ENCODE measurements at places on chromosomes 11 and 22.

- no peak for DNase-seq
These were observed 24.0 kb downstream of the SMCO4 start for GRCh38 chr11:93519179-93519578.

GRCh38 chr11:102783720-102784119 is 3.3 kb upstream of the MMP10 start:
- no peak for DNase-seq

DNA sequence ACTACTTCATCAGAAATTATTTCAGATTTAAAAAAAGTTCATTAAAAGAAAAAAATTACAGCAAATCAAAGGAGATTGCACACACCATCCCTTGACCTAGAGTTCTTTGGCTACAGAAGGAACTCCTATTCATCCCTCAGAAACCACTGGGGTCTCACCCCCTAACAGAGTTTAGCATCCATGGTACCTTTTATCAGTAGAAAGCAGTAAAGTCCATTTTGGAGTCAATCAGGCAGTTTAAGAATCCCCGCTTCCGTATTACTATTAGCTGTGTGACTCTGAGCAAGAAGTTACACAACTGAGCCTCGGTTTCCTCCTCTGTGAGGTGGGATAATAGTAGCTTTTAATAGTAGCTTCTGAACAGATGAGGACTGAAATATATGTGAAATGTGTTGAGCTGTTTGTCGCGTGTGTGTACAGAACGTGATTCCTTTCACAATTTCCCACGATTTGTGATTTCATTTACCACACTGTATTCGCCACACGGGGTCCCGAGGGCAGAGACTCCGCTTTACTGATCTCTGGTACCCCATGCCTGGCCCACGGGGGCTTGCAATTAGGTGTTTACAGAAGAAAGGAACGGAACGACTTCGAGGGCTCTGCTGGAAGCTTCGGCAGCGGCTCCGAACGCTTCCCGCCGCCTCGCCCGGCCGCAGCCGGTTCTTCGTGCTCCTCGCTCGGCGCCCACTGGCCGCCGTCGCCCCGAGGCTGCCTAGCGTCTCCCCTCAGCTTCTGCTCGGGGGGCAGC is 72.5 kb upstream of the ZBED5 start:
- DNase-seq: no peak

GRCh38 chr22:45585946-45586540 is 83.4 kb downstream of the FBLN1 start:
- DNase-seq: no peak

GRCh38 chr11:76665921-76666351 is 4.6 kb downstream of the LRRC32 start:
- no peak for DNase-seq

DNA sequence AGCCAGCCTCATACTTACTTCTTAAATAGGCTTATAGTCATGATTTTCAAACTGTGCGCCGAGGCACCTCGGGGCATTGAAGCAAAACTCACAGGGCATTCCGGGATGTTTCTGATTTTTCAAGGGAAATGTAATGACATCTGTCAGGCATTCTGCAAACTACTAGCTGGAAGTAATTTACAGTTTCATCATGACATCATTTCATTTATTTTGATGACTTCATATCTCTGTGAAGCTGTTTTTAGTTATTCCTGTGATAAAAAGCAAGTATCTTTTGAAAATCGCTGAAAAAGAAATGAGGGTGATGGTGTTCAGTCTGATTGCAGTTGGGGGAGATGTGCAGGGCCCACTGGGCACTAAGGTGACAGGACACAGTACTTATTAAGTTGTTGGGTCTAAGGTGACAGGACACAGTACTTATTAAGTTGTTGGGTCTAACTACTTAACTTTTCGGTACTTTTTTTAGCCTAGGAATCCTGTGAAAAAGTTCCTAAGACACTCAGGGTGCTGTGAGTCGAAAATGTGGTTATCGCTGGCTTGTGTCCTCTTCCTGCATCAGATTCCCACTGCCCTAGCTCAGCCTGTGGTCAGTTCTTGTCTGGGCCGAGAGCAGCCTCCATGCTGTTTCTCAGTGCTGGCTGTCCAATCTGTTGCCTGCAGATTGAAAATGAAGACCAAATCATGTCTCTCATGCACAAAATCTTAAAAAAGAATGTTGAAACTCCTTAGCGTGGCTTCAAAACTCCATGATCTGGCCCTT is 42.6 kb downstream of the APLP2 start:
- DNase-seq: no peak

GRCh38 chr11:31967404-31968130 is 123.3 kb upstream of the RCN1 start:
- no peak for DNase-seq

GRCh38 chr11:5553343-5553742 is 5.0 kb upstream of the OR52H1 start:
- no peak for DNase-seq

DNA sequence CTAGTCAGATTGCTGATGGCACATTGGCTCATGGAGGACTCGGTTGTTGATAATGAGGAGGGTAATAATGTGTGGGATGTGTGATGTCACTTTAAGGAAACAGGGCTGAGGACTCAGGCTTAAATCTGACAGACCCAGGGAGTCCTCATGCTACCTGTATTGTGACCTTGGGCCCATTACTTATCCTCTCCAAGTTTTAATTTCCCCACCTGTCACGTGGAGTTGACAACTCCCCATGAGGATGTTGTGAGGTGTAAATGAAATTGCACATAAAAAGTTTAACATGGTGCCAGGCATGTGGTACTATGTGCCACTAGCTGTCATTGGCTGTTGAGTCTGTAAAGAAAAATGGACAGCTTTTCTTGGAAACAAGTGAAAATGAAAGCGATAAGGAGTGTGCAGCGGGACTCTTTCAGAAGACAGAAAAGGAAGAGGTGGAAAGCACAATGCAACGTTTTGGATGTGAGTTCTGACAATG is 15.3 kb downstream of the IL10RA start:
- DNase-seq: peak; percentile 26

- DNase-seq: no peak
These were observed 2.5 kb downstream of the USP47 start for GRCh38 chr11:11844272-11844671.

GRCh38 chr11:74345420-74345819 is 34.0 kb upstream of the P4HA3 start:
- no peak for DNase-seq

GRCh38 chr22:26964642-26965041 is 307.3 kb downstream of the MIAT start:
- no peak for DNase-seq

DNA sequence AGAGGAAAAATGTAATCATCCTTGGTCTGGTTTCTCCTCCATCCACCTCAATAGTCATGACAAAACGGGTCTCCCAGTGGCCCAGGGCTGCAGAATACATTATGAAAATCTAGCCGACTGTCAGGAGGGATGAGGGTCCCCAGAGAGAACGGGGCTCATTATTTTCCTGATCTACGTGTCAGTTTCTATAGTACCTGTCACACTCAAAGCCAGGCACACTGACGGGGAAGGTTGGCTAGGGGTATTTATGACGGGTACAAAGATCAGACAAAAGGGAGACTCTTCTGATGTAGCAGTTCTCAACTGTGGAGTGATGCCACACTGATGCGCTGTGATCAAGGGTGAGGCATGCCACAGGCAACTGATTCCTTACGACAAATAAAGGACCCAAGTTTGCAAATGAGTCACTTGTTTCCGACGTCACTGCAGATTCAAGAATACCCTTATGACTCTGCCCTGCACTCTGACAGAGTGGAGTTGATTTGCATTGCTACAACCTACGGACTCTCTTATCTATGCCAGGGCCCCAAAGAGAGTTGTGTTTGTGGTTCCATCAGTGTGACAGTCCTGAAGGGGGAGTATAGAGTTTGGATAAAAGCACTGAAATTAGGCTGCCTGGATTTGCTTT is 188.2 kb upstream of the TBCEL start:
- no peak for DNase-seq

DNA sequence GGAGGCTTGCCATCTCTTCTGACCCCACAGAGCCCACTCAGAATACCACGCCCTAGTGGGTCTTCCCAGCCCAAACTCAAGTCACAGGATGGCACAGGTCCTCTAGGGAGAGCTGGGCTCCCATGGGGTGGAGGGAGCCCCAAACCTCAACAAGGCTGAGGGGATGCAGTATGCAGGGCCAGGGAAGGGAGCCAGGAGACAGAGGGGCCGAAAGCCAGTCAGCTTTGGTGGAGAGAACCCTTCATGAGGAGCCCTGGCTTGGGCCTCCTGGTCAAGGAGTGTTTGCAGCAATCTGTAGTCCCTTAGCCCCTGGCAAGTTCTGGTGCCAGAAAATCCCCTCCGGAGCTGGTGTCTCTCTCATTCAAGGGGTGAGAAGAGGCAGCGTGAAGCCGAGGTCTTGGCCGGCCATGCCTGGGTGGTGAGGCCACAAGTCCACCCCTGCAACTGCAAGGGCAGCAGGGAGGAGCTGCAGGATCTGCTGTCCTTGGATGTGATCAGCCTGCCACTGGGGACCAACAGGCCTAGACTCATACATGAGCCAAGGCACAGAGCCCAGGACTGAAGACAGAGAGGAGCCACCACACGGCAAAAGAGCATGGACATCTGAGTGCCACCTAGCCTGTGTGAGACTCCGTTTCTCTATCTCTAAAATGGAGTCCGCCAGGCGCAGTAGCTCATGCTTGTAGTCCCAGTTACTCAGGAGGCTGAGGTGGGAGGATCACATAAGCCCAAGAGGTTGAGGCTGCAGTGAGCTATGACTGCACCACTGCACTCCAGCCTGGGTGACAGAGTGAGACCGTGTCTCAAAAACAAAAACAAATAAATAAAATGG is 24.1 kb downstream of the NEAT1 start:
- DNase-seq: no peak

DNA sequence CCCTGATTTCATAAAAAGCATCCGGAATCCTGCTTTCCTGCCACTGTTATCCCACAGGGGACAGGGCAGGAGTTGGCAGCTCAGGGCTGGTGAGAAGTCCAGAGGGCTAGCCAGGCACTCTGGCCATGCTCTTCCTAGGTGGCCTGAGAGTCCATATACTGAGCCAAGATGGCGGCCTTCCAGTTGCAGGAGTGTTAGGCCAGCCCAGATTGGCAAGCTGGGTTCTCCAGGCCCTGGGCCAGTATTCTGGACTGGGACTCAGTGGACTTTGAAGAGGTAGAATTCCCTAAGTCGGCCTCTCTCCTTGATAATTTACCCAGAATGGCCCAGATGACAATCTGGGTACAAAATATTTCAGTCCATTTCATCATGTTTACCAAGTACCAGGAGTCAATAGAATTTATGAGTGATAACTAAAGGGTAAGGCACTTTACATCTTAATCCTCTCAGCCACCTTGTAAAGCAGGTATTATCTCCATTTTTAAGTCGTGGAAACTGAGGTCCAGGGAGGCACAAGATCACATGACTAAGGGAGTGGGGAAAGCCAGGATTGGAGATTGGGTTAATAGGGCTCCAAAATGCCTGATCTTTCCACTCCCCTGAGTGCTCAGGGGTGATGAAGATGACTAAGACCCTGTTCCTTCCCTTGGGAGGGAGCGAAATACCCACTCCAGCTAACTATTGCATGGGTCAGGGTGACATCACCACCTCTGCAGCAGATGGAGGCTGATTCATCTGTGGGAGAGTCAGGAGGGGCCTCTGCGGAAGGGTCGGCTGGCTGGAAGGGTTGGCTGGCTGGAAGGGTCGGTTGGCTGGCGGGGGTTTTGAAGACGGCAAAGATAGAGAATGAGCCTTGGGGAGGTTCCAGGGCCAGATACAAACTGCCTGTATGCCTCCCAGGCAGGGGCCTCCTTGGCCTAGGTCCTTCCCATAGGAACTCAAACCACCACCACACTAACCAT is 1.2 kb upstream of the MICALL1 start:
- DNase-seq: no peak

DNA sequence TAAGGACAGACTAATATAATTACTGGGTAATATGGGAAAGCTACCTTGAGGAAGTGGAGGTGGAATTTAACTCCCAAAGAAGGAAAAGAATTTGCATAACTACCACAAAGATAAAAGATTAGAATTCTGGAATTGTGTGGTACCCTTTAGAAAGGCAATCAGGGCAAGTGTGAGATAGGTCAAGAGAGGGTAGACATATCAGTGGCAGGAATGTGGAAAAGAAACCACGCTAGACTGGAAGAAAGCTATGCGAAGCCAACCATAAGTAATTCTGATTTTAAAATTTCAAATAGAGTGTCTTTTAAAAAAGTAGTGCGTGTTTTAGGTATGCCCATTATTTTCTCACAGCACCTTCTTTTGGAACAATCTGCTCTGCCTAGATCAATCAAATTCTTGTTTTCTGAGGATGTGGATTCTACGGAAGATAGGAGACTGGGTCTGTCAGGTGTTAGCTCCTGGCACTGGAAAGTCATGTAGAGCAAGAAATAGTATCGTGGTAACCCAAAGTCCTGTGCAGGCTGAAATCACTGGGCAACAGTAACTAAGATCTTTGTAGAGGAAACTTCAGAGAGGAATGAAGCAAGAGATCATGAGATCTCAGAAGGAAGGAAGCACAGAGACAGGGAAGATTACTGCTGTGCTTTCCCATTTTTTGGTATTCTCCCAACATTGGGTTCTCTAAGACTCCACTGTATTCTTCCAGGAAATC is 111.3 kb upstream of the MTMR2 start:
- no peak for DNase-seq

DNA sequence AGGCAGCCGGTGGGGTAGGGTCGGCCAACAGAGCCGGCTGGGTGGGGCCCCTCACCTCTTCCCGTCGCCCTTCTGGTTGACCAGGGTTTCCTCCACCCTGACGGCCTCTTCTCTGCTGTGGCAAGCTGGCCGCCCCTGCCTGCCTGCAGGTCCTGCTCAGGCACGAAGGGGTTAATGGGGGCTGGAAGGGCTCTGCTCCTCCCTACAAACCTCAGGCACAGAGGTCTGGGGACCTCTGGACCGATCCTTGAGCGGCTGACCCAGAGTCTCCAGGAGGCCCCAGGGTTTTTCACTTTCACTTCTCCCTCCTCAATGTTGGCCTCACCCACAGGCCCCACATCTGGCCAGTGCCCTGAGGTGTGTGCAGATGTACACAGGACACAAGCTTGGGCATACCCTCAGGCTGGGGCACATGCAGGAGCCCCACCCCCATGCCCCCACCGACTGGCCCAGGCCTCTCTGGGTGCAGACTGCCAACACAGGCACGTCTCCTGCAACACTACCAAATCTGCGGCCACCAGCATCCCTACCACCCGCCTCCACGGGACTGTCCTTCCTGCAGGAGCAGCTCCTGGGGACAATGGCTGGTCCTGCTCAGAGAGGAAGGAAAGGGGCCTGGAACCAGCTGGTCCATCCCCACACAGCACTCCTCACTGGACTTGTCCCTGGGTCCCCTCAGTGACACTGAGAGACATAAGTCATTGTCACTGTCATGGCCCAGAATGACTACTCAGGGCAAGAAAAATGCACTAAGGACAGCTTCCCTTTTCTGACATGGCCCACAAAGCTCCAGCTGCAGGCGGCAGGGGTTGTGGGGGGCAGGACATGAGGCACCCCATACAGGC is 3.2 kb upstream of the TBX1 start:
- no peak for DNase-seq

DNA sequence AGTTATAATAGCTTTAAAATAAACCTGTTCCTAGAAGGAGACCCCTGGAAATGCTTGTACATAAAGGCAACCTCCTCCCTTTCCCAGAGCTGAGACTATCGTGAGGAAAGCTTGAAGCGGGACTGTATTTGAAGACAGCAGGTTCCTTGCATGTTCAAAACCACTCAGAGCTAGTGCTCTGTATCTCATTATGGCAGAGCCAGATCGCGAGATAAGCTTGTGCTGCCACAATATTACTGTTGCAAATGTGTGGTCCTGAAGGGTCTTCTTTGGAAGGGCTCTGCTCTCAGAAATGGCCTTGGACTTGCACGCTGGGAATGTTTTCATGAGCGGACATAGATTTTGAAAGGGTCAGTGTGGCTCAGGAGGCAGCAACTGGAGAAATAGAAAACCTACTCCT is 168.2 kb downstream of the KIRREL3 start:
- DNase-seq: no peak
